ENCODE measurements at places on chromosomes 16 and 17. TPM values are rescaled to one million over a fixed set of nuclear protein-coding genes. Genes with fewer than 3 reads are reported as not detected.

Gene TPSG1
- not detected for total RNA-seq

Gene KIF22
- 53.5 TPM for total RNA-seq

Gene CAPNS2
- not detected for total RNA-seq

Gene UMOD
- total RNA-seq = not detected

Gene NT5M
- total RNA-seq = 0.47 TPM

Gene NACA2
- not detected for total RNA-seq

Gene C1QL1
- total RNA-seq = not detected

Gene ARHGDIG
- total RNA-seq = not detected

Gene VAT1L
- total RNA-seq = not detected

Gene ERBB2
- total RNA-seq = 8.4 TPM

DNA sequence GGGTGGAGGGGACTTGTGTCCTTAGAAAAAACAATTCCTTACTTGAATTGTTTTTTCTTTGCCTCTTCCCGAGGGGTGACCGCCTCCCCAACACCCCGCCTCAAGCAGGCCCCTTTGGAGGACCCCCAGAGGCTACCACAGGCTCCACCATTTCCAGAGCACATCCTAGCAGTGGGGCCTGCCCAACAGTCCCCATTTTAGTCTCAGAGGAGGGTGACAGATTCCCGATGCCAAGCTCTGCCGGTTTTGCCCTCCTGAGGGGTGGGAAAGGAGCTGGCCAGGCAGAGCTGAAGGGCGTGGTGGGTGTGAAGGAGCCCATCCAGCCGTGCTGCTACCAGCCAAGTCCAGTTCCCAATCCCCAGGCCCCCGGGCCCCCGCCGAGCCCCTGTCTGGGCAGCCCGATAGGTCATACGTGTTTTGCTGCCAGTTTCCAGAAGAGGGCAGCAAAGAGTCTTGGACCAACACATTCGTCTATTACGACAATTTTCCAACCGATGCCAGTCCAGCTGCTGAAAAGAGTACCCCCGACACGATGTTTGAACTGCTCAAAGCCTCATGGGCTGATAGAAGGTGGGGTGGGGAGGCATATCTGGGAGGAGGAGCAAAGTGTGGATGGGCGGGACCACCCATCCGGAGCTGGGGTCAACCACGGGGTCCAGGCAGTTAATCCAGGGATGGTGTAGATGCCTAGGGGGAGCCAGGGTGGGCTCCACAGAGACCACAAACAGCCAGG is 18.8 kb upstream of the GAA start:
- peak; percentile 76 for DNase-seq

- DNase-seq = no peak
Measured at GRCh38 chr17:970364-970763, 9.2 kb downstream of the NXN start.

DNA sequence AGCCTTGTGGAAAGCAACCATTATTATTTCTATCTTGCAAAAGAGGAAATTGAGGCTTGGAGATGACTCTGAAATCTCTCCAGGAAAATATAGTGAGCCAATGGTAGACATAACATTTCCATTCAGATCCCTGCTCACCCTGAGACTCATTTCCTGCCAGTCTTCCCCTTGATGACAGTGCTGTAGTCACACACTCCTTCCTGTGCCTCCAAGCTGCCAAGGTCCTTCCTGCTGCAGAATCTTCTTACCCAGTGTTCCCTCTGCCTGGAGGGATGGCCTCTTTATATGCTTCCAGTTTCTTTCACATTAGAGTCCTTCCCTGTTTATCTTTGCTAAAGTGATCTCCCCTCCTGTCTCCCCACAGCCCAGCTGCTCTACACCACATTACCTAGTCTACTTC is 648.1 kb downstream of the TOX3 start:
- no peak for DNase-seq

DNA sequence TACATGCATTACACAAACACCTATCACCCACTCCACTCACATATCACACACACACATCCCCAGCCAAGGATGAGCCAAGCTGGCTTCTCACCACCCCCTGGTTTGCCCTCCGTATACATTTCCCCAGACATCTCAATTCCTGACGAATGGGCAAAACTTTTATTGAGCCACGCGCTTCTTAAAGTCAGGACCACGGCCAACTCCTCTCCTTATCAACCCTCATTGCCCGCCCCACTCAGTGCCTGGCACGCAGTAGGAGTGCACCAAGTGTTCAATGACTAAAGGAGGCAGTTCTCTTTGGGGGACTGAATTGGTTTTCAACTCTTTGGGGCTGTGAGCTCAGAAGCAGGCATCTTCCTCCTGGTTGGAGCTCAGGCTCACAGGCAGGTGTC is 22.5 kb upstream of the C16orf78 start:
- DNase-seq = no peak

GRCh38 chr16:88957887-88958577 is 19.0 kb downstream of the CBFA2T3 start:
- DNase-seq = peak; percentile 49

DNA sequence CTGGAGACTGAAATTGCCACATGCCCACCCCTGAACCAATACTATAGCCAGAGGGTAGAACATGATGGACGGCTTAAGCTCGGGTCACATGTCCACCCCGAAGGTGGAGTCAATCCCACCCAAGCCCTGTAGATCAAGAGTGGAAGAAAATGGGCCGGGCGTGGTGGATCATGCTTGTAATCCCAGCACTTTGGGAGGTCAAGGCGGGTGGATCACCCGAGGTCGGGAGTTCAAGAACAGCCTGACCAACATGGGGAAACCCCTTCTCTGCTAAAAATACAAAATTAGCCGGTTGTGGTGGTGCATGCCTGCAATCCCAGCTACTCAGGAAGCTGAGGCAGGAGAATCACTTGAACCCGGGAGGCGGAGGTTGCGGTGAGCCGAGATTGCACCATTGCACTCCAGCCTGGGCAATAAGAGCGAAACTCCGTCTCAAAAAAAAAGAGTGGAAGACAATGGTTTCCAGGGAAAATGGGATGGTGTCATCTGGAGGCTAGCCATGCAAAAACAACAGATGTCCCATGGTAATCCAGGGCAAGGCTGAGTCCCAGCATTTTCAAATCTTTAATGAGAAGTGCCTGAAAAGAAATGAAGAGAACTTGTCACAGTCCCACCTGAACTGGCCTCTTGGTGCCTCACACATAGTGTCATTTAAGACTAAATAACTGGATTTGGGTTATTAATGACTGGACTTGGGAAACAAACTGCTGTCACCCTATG is 30.1 kb downstream of the CD300LF start:
- no peak for DNase-seq

- DNase-seq = no peak
Measured at GRCh38 chr17:63984236-63984635, 11.5 kb upstream of the SCN4A start.

DNA sequence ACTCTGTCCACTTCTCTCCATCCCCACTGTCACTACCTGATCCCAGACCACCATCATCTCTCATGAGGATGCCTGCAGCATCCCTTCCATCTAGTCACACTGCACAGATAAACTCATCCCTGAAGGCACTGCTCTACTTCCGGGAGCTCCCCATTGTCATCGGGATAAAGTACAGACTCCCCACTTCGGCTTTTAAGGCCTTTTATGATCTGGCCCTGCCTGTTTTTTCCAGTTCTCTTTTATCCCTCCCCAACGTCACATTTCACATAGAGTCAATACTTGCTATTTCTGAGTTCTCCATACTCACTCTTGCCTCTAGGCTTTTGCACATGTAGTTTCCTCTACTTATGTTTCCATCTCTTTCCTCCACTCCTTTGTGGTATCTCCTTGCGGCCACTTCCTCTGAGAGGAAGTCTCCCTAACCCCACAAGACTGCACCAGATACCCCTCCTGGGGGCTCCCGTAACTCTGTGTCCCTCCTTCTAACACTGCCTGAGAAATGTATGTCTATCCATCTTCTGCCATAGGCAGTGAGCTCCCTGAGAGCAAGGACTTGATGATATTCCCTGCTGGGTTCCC is 66.9 kb downstream of the COPRS start:
- no peak for DNase-seq

DNA sequence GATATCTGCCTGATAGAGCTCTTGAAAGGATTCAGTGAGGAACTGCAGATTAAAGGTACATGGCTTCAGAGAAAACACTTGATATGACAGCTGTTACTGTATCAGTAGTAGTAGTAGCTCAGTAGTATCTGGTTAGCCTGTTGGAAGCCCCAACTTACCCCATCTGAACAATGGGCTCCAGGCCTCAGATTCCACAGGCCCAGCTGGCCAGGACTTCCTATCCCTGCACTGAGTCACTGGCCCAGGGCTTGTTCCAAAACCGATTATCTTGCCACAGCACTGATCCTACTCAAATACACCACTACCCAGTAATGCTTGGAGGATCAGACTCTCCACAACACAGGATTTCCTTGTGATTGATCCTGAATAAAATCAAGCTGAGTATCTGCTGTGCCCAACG is 32.6 kb downstream of the DCUN1D3 start:
- DNase-seq = no peak

DNA sequence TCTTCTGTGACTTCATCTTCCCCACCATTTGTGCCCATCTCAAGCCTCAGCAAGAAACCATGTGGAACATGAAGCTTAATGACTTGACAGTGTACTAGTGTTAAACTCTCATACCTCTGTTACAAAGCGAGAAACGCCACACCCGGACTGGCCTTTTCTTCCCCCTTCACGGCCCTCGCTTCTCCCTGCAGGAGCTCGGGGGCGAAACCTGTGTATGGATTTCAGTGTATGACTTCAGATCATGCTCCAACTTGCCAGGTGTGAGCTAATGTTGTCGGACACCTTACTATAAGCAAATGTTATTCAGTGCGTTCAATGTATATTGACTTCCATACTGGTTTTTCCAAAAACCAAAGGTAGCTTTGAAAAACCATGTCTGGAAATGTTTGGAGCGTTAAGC is 20.1 kb upstream of the SLC5A11 start:
- no peak for DNase-seq

DNA sequence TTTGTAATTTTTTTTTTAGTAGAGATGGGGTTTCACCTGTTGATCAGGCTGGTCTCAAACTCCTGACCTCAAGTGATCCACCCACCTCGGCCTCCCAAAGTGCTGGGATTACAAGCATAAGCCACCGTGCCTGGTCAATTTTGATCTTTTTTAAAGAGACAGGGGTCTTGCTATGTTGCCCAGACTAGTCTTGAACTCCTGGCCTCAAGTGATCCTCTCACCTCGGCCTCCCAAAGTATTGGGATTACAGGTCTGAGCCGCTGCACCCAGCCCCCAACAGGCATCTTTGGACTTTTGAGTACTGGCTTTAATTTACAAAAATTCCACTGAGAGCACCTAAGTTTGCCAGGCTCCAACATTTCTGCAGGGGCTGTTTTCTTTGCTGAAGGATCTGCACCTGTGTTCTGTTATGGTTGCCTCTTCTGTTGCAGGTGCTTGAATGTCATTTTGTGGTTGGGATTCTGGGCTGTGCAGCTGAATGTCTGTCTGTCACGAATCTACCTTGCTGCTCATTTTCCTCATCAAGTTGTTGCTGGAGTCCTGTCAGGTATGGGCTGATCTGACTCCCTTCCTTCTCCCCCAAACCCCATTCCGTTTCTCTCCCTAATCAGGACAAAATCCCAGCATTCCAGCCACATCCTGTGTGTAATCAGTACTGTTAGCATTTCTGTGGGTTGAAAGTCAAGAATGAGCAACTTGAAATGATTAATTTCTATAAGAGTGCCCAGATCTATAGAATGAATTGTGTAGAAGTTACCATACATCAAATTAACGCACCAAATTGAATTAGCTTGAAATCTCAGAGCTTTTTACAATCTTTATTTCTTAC is 8.5 kb downstream of the G6PC1 start:
- no peak for DNase-seq

- DNase-seq = no peak
Measured at GRCh38 chr16:57754354-57755060, 18.9 kb downstream of the KATNB1 start.

DNA sequence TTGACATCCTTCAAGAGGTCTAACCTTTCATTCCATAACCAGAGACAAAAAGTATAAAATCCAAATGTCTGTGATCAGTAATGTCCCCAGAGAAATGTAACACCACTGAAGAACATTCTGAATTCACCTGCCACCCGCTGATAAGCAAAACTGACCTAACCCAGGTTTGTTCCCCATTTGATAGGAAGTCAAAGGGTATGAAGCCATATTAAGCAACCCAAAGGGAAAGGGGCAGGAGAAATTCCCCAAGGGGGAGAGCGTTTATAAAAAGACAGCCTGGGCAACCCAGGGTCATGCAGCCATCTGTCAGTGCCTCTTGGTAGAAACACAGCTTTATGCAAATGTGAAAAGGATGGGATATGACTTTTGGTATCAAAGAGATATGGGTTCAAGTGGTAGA is 30.7 kb upstream of the PIK3R6 start:
- no peak for DNase-seq

GRCh38 chr17:67364847-67365737 is 1.3 kb downstream of the PSMD12 start:
- no peak for DNase-seq

- no peak for DNase-seq
Measured at GRCh38 chr16:66634527-66635196, 30.2 kb downstream of the CMTM3 start.

DNA sequence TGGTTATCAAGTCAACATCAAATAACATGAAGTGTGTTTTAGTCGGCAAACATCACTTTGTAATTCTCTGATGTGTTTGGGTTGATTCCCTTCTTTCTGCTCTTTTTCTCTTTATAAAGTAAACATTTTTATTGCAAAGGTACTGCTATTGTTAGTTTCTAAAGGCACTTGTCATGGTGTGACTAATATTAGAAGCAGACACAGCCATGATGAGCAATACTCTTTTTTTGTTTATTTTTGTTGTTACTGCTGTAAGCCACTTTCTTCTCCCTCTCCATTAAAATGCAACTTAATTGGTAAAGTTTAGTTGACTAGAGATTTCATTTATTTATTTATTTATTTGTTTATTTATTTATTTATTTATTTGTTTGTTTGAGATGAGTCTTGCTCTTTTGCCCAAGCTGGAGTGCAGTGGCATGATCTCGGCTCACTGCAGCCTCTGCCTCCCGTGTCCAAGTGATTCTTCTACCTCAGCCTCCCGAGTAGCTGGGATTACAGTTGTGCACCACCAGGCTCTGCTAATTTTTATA is 424.7 kb downstream of the WWOX start:
- no peak for DNase-seq

DNA sequence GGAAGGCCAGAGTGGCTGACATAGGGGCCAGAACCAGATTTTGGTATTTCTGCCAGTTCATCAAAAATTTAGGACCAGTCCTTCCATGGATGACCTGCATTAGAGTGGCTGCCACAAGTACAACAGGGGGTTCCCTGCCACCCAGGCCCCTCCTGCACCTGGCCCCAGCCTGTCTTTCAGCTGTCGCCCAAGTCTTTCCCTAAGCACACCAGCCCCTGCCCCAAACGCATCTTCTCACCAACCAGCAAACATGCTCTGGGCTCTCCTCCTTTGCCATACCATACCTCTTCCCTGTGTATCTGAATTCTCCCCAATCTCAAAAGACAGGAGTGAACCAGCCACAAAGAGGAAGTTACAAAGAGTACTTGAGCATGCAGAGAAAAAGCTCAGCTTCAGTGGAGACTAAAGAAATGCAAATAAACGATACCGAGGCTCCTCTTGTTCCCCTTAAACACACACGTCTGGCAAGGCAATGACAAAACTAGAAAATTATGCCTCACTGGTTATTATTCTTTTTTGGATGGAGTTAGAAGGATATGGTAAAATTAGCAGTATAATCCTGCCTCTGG is 130.6 kb downstream of the DYNLRB2 start:
- peak; percentile 76 for DNase-seq

Data from B cell (primary cell).